Endodermal cell (in vitro differentiated cells): ENCODE measurements at places on chromosomes 5 and 9. TPM values are rescaled to one million over a fixed set of nuclear protein-coding genes. Genes with fewer than 3 reads are reported as not detected.
A peak's percentile ranks its signal among the peaks of the same experiment; 100 is the strongest.

SPINK13 gene
- total RNA-seq = not detected in 2 replicates

DNA sequence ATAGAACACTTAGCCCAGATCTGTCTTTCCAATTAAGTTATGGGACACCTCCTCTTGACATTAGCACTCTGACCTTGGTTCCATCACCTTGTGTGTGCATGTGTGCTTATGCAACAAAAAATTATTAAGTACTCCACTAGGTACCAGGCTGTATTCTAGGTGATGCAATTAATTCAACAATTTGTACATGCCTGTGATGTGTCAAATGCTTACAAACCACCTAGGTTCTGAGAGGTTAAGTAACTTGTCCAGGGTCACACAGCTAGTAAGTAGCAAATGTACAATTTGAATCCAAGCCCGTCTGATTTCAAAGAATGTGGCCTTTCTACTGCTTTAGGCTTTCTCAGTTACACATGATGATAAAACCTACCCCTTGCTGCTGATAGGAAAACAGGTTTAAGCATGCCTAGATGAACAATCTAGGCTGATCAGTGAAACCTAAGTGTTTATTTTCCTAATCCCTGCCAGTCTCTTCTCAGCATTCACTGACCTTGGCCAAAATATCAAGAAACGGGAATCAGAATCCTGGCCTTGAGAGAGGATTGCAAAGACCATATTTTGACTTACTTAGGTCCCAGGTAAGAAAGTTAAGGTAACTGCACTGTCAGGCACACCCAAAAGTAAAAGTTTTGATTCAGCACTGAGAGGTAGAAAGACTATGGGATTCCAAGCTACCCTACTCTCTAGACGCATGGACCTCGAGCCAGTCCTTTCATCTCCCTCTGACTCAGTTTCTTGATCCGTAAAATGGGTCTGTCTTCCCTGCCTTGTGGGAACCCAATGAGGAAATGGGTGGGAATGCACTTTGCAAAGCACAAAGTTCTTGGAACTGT lies 1.0 kb downstream of the TBC1D2 start:
- H3K4me1 ChIP-seq = peaks cover 4% of the 10 kb centered on the region
- peak overlapping the region; percentile 84 for H3K4me3 ChIP-seq
- H3K27me3 ChIP-seq = no peaks in the 10 kb centered on the region
- H3K27ac ChIP-seq = no peak overlapping the region

DNA sequence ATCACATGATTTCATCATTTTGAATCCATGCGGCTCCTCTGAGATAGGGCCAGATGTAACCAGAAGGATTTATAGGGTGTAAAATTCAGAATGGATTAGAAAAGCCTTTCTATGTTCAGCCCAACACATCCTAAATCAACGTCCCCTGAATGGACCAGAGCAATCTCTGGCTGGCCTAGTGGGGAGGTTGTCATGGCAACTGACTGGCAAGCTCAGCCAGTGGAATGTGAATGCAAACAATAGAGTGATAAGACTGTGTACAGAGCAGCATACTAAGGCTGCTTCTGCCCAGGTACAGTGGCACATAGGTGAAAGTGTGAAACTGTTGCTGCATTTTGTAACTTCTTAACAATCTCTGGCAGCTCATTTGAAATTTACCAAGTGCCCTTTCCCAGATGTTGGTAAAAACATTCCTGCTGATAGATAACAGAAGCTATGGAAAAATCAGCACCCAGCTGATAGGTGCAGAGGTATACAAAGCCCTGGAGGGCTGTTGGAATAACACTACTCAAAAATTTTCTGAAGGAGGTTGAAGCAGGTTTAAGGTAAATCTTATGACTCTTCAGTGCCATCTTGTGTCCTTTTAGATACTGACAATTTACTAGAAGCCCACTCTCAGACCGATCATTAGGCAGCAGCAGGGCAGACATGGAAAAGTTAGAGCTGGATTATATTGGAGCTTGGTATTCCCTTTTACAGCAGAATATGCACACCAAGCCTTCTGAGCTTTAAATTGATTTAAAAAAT lies 267.2 kb downstream of the RAB3C start:
- H3K4me3 ChIP-seq = no peak overlapping the region
- peak overlapping the region; percentile 66 for H3K27ac ChIP-seq
- H3K4me1 ChIP-seq = peaks cover 22% of the 10 kb centered on the region
- H3K27me3 ChIP-seq = no peaks in the 10 kb centered on the region
- H3K36me3 ChIP-seq = no peaks in the 10 kb centered on the region

DNA sequence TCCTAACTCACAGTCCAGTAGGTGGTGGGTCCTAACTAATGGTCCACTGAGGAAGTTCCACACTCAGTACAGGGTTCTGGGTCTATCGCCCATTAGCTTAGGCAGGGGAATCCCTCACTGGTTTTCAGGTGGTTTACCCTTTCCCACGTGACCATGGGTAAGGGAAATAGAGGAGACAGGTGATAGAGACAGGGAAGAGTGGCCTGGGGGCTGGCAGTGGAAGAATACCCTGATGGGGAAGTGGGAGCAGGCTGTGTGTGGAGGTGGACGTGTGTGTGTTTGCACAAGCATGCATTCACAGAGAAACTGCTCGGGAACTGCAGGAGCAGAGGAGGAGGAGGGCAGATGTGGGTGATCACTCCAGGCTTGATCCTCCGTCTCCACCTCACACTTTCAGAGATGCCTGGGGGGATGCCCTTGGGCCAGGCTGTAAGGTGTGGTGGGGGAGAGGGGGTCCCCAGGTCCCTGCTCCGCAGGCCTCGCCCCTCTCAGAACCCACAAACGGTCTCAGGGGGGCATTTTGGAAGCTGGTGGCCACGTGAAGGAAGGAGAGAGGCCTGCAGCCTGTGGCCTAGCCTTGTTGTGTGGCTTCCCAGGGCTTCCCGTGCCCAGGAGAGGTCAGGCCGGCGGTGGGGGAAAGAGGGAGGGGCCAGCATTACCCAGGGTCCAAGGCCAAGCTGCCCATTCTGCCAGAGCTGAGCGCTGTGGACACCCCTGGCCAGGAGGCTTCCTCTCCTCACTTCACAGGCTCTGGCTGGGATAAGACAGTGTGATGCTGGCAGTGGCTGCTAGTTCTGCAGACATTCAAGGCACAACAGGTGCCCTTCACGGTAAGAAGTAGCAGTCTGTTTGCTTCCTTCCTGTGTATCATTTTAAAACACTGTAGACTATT lies 80.0 kb downstream of the OTULIN start:
- DNase-seq = no peak
- no peak overlapping the region for H3K4me3 ChIP-seq
- no peaks in the 10 kb centered on the region for H3K4me1 ChIP-seq
- H3K27me3 ChIP-seq = no peaks in the 10 kb centered on the region
- peaks cover 7% of the 10 kb centered on the region for H3K36me3 ChIP-seq

GRCh38 chr9:13027879-13028278 lies 251.6 kb downstream of the MPDZ start:
- H3K4me1 ChIP-seq = no peaks in the 10 kb centered on the region
- no peak for DNase-seq
- H3K27ac ChIP-seq = no peak overlapping the region
- no peak overlapping the region for H3K4me3 ChIP-seq
- H3K36me3 ChIP-seq = no peaks in the 10 kb centered on the region
